ENCODE measurements at places on chromosomes 5 and 9.

GRCh38 chr5:87898574-87898973 lies 370.1 kb downstream of the TMEM161B start:
- DNase-seq, result no peak

DNA sequence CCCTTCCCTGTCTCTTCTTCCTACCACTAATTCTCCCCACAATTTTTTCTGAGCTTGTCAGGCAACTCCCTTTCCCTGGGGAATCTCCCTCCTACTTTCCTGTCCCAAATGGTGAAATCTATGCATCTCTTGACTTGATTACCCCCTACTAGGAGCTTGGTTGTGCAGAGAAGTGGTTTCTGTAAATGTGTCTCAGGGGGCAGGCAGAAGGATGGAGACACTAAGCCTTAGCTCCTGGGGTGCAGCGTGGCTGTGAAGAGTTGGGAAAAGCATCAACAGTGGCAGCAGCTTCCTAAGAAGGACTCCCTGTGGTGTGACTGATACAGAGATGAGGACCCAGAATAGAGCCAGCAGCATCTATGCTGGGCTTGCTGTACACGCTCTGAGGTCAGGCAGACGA lies 62.3 kb downstream of the NRG2 start:
- DNase-seq, result no peak

DNA sequence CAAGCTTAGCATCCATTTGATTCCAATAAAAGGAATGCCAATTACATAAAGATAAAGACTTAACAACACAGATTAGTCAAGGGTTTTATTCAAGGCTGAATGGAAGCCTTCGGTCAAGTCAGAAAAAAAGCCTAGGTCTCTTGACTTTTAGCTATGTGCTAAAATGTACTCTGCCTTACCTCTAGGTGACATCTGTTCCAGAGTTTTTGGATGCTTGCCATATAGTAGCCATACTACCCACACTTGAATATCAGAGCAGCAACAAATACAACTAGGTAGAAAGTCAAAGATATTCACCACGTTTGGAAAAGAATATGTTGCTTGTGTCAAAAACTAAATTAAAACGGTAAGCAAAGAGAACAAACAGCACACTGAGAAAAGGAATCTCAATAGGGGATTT lies 484.7 kb downstream of the ELAVL2 start:
- DNase-seq, result no peak

GRCh38 chr5:76851728-76852369 lies 2.0 kb downstream of the S100Z start:
- DNase-seq, result no peak

DNA sequence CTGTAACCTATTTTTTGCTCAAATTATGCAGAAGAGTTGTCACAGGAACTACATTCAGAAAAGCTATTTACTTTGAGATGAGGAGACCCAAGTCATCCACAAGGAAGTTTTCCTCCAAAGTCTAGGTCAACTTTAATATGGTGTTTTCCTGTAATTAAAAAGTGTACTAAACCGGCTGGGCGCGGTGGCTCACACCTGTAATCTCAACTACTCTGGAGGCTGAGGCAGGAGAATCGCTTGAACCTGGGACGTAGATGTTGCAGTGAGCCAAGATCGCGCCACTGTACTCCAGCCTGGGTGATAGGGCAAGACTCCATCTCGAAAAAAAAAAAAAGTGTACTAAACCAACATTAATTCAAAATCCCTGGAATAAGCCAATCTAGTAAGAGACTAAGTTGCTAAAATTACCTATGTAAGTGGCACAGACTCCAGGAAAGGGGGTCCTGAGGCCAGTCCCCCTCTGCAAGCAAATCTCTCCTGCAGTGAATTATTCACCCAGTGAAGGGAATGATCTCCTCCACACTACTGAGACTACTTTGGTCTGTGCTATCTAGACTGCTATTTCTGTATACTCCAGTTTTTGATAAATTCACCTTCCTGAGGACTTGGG lies 38.9 kb downstream of the FNBP1 start:
- no peak for DNase-seq

DNA sequence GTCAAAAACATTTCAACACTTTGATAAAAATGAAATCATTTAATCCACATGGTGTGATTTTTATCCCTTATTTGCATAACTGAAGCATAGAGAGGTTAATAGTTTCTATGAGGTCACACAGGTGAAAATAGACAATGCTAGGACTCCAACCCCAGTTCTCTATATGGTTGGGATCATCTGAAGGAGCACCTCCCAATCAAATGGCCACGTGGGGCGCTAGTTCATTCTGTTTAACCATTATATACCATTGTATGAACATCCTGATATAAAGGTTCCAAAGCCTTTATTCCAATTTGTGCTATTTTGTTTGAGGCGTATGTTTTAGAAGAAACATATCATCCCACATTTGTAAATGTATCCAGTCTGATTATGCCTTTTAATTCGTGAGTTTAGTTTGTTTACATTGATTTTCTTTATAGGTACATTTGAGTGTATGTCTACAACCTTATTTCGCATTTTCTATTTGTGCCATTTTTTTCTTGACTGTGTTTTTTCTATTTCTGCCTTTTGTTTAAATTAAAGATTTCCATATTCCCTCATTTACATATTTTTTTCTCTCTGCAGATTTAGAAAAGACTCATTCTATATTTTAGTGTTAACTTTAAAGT lies 1092.0 kb downstream of the MAT2B start:
- DNase-seq, result no peak

- no peak for DNase-seq
These were observed 90.5 kb upstream of the TRIM32 start for GRCh38 chr9:116596646-116597045.

GRCh38 chr9:123208626-123209174 lies 59.7 kb downstream of the STRBP start:
- no peak for DNase-seq

DNA sequence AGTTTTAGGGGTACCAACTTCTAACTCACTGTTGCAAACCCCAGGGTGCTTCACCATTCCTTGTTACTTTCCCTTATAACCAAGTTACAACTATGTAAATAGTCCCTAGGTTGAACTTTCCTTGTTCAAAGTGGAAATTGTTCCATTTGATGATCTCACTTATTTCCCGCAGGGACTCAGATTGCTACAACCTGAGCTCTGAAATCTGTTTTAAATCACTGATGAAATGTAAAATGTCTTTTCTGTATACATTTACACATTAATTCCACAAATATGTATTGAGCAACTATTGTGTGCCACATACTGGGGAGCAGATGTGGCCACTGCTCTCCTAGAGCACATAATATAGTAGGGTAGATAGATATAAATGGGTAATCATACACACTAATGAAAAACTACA lies 69.1 kb upstream of the TARS1 start:
- DNase-seq, result no peak

DNA sequence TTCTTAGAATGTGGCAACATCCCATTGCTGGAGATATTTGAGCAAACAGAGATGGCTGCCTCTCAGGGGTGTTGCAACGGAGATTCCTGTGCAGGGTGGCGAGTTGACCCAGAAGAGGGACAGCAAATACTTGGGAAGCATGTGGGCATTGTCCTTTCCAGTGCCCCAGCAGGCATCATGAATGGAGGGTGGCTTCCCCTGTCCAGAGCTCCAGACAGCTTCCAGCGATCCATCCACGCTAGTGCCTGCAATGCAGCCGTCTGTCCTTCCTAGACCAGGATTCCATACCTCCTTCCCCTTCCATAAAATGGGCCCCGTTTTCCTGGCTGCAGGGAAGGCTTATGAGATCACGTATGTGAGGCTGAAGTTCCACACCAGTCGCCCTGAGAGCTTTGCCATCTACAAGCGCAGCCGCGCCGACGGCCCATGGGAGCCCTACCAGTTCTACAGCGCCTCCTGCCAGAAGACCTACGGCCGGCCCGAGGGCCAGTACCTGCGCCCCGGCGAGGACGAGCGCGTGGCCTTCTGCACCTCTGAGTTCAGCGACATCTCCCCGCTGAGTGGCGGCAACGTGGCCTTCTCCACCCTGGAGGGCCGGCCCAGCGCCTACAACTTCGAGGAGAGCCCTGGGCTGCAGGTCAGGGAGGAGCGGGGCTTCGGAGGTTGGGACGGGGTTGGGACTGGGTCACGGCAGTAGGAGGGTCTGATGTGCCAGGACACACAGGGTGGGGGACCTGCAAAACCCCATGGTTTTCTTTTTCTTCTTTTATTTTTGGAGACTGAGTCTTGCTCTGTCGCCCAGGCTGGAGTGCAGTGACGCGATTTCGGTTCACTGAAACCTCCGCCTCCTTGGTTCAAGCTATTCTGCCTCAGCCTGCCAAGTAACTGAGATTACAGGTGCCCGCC lies 17.2 kb downstream of the LAMC3 start:
- no peak for DNase-seq

DNA sequence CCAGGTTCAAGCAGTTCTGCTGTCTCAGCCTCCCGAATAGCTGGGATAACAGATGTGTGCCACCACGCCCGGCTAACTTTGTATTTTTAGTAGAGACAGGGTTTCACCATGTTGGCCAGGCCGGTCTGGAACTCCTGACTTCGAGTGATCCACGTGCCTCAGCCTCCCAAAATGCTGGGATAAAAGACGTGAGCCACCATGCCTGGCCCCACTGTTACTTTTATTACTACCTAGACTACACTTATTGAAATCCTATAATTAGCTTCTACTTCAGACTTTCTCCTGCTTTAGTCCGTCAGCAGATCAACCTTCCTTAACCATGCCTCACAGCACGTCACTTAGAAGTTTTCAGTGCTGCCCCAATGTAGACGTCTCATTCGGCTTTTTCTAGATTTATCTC lies 8.2 kb downstream of the ZBTB43 start:
- no peak for DNase-seq

- no peak for DNase-seq
These were observed 51.2 kb downstream of the TARS1 start for GRCh38 chr5:33491941-33492340.

GRCh38 chr9:133403766-133404453 lies 13.9 kb downstream of the REXO4 start:
- DNase-seq, result no peak

DNA sequence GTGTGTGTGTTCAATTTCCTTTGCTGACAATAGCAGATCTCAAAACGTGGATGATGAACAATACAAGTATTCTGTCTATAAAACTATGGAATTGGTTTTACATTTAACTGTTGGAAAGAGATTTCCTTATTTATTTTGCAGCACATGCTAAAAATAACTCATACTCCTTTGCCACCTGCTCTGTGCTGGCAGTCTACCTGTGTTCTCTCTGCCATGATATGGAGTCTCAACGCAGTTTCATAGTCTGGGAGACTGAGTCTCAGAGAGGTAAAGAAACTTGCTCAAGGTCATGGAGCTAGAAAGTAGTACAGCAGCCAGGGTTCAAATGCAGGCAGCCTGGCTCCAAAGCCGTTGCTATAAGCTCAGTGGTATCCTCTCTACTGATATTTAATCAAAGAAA lies 466.0 kb upstream of the DAP start:
- DNase-seq, result no peak

- no peak for DNase-seq
These were observed 62.0 kb downstream of the CRB2 start for GRCh38 chr9:123418052-123418430.

DNA sequence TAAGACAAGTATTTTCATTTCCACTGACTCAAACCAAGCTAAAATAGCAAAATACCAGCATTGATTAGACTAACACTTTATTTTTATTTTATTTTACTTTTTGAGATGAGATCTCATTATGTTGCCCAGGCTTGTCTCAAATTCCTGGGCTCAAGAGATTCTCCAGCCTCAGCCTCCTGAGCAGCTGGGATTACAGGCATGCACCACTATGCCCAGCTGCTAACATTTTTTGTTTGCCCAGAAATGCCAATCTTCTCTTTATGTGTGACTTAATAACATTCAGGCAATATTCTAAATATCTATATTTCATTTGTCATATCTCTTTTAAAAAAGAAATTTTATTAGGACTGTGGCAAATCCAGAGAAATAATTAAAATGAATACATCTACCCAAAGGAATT lies 55.0 kb downstream of the OXCT1 start:
- DNase-seq, result no peak

DNA sequence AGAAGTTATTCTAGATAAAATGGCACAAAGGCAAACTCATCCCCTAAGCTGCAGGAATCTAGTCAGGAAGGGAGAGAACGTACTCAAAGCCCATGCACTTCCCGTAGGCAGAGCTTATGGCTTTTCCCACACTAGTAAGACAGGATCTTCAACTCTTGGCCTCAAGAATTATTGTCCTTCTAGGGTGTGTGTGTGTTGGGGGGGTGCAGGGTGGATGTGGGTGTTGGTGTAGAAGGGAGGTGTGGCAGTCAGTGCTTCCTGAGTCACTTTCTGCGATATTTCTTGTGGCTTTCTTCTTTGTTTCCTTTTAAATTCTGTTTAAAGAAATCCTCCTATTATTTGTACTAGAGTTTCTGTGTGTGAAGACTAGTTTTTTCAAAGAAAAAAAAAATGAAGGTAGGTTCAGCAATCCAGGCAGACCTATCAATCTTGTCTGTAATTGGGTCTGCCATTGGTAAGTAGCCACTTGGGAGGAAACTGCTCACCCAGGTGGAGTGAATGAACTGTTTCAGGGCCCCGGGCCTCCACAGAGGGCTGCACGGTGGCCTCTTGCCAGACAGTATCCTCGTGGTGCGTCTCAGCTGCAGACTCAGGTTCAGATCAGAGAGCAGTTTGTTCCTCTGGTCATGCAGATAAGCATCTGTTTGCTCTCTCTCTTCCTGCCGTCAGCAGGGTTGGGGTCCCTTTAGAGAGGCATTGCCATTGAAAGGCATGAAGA lies 131.9 kb downstream of the NPR3 start:
- no peak for DNase-seq

DNA sequence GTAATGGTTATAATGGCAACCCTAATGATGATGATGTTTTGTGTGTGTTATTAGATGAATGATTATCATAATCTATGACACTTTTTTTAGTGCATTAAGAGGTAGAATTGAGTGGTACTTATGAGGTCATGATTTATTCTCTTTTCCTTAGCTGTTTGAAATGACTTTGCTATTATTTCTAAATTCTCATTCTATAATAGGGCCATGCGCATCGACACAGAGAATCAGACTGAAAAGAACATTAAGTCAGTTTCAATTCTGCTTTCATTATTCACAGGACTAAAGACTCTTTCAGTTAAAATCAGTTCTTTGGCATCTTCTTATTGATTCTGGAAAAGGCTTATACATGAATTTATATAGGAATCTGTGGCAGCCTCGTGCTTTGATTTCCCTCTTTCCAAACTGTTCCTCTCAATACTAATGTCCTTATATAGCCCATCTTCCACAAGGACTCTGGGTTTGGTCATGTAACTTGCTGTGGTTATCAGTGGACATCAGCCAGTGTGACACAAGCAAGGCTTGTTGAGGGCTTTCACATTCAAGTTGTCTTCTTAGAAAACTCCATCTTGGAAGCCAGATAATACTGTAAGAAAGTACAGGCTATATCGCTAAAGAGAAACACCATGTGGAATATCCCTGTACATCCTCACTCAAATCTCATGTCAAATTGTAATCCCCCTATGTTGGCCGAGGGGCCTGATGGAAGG lies 140.3 kb upstream of the CHD1 start:
- DNase-seq, result no peak

GRCh38 chr5:56388229-56388985 lies 155.3 kb upstream of the ANKRD55 start:
- no peak for DNase-seq
